HT1080 (cell line): ENCODE measurements at places on chromosomes 2 and 18. TPM values are rescaled to one million over a fixed set of nuclear protein-coding genes. Genes with fewer than 3 reads are reported as not detected.

CD226 gene
- 0.03 and 0.17 TPM in 2 replicates for total RNA-seq

DNA sequence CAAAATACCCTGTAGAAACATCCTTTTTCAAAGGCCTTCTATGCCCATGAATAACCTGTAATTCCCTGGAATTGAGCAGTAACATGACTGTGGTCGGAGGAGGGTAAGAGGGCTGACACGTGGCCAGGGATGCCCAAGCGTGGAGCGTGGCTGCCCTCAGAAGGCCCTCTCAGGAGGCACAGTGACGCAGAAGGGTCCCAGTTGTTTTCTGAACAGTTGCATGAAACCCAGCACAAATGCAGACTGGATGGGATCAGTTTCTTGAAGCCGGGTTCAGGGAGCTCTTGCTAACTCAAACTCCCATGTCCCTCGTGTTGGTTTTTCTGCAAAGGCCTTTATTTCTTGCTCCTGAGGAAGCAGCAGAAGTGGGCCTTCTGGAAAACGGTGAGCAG lies 237.0 kb downstream of the ALPK2 start:
- DNase-seq: no peak

DNA sequence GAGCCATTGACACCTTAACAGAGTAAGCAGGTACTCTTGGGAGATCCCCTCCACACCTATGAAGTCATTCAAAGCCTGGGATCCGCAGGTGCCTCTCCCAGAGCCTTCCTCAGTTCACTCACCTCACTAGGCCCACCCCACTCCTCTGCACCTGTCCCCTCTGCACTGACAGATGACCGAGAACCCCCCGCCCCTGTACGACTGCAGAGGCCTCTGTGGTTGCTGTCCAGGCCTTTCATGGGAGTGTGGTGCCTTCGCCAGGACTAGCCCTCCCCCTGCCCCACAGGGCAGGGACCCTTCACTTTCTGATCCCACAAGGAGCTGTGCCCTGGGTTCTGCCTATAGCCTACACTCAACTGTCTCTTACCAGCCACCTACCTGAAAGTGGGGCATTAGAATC lies 238.5 kb downstream of the ZBTB7C start:
- no peak for DNase-seq

DNA sequence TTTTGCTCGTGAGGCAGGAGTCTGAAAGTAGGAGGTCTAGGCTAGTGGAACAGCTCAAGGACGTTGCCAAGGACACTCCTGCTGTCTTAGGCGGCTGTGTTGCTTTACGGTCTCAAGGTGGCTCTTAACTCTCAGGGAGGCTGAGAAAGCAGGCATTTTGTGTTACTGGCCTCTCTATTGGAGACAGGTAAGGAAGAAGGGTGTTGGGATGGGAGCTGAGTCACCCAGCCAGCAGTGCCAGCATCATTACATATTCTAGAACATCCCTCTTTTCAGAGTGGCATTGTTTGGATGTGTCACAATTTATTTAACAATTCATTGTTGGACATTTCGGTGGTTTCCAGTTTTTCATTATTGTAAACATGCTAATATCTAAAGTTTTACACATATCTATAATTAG lies 30.8 kb upstream of the TMEM214 start:
- DNase-seq: no peak

GRCh38 chr18:64966667-64967066 lies 784.1 kb upstream of the CDH7 start:
- DNase-seq: peak; percentile 23

- DNase-seq: no peak
Observed at GRCh38 chr2:196435189-196435588, 204.3 kb upstream of the CCDC150 start.

DNA sequence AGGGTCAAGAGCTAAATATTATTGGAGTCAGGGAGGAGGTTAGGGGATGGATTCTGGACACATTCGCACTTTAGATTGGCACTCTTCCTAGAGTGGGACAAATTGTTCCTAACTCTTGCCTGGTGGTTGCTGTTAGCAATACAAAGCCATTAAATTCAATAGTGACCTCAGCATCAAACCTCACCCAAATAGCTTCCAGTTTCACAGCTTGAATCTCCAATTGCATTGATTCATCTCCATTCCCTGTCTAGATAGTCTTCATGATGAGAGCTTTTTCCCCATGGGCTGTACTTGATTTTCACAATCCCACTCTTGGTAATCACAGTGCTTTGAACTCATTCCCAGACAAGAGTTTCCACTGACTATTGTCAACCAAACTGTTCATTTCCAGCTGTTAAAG lies 585.9 kb upstream of the SYT4 start:
- no peak for DNase-seq
